Subcutaneous preadipocyte (primary cell): ENCODE measurements at places on chromosomes 1 and 21. TPM values are rescaled to one million over a fixed set of nuclear protein-coding genes. Genes with fewer than 3 reads are reported as not detected.

The LEFTY2 gene
- not detected in 2 replicates for total RNA-seq

The CA6 gene
- total RNA-seq, result not detected in 2 replicates

The CBR3 gene
- 19.5 and 35.6 TPM in 2 replicates for total RNA-seq

The SIK1 gene
- total RNA-seq, result under 0.01 and 0.39 TPM in 2 replicates

The RGS2 gene
- 9.9 and 17.0 TPM in 2 replicates for total RNA-seq

The SLAMF1 gene
- total RNA-seq, result not detected in 2 replicates

The MCOLN2 gene
- 0.37 and 0.39 TPM in 2 replicates for total RNA-seq

The IL10 gene
- total RNA-seq, result not detected in 2 replicates

The TCHH gene
- under 0.01 TPM in 2 replicates for total RNA-seq

The GREM2 gene
- total RNA-seq, result 4.8 and 8.6 TPM in 2 replicates

The FMOD gene
- 0.59 and 3.3 TPM in 2 replicates for total RNA-seq

The RGSL1 gene
- not detected in 2 replicates for total RNA-seq

The OR2T35 gene
- total RNA-seq, result not detected in 2 replicates

The CELA3A gene
- total RNA-seq, result not detected in 2 replicates

The CFHR3 gene
- total RNA-seq, result not detected in 2 replicates

The GRHL3 gene
- total RNA-seq, result not detected in 2 replicates

The TRAPPC10 gene
- total RNA-seq, result 13.2 and 27.6 TPM in 2 replicates

The TRABD2B gene
- total RNA-seq, result under 0.01 and 0.20 TPM in 2 replicates

The PPFIA4 gene
- total RNA-seq, result 2.3 and 7.0 TPM in 2 replicates

The RNU1-3 gene
- under 0.01 TPM in 2 replicates for total RNA-seq

The PLEKHN1 gene
- 0.73 and 1.2 TPM in 2 replicates for total RNA-seq

The CR1L gene
- total RNA-seq, result not detected in 2 replicates

The VWA5B1 gene
- total RNA-seq, result not detected in 2 replicates

The PADI4 gene
- total RNA-seq, result not detected in 2 replicates

The TNFRSF18 gene
- not detected in 2 replicates for total RNA-seq

The TRIM67 gene
- total RNA-seq, result under 0.01 TPM in 1 of 2 replicates, not detected in the other

The CA14 gene
- not detected in 2 replicates for total RNA-seq

The VPS13D gene
- total RNA-seq, result 28.3 and 30.7 TPM in 2 replicates

The CYP4A22 gene
- total RNA-seq, result not detected in 2 replicates

The CSF3R gene
- total RNA-seq, result not detected in 2 replicates

The HES3 gene
- total RNA-seq, result not detected in 2 replicates

The MFSD2A gene
- total RNA-seq, result 6.2 and 16.6 TPM in 2 replicates

The PLPPR5 gene
- under 0.01 TPM in 1 of 2 replicates, not detected in the other for total RNA-seq

The FAM163A gene
- total RNA-seq, result not detected in 2 replicates

The KLF17 gene
- total RNA-seq, result 0.37 TPM in 1 of 2 replicates, not detected in the other

The NMNAT2 gene
- total RNA-seq, result 4.4 and 7.0 TPM in 2 replicates

The SPRR1B gene
- total RNA-seq, result not detected in 2 replicates

The S100A1 gene
- total RNA-seq, result not detected in 2 replicates

The SELP gene
- not detected in 2 replicates for total RNA-seq

The A3GALT2 gene
- total RNA-seq, result not detected in 2 replicates

The LCE2B gene
- not detected in 2 replicates for total RNA-seq

The RHBDL2 gene
- total RNA-seq, result 0.37 and 0.39 TPM in 2 replicates

The KRTAP24-1 gene
- total RNA-seq, result not detected in 2 replicates

The PCP4L1 gene
- total RNA-seq, result not detected in 2 replicates

The SPRR2E gene
- total RNA-seq, result not detected in 2 replicates

The BTG2 gene
- total RNA-seq, result 6.8 and 9.9 TPM in 2 replicates

The GBP7 gene
- total RNA-seq, result not detected in 2 replicates

The NPR1 gene
- total RNA-seq, result 6.2 and 6.3 TPM in 2 replicates

The CLDN17 gene
- total RNA-seq, result not detected in 2 replicates

The C1orf94 gene
- total RNA-seq, result under 0.01 TPM in 1 of 2 replicates, not detected in the other

The C1QTNF12 gene
- total RNA-seq, result 0.59 and 1.8 TPM in 2 replicates
